ENCODE measurements at places on chromosomes 6 and 20.

DNA sequence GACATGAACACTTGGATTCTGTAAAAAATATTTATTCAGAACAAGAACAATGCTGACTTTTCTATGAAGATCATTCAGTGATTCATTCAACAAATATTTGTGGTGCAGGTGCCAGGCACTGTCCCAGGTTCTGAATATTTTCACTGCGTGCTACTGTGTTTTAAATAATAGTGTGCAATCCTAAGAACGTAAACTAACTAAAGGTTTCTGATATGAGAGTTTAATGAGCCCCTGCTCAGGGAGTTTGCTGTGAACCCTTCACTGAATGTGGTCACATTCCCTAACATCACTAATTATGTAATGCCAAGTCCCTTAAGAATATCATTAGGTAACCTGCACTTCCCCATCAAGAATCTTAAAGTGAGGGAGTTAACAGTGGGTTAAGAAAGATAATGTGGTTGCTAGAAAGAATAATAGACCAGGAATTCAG lies 1.7 kb upstream of the TMEM170B start:
- DNase-seq, result peak; percentile 54

DNA sequence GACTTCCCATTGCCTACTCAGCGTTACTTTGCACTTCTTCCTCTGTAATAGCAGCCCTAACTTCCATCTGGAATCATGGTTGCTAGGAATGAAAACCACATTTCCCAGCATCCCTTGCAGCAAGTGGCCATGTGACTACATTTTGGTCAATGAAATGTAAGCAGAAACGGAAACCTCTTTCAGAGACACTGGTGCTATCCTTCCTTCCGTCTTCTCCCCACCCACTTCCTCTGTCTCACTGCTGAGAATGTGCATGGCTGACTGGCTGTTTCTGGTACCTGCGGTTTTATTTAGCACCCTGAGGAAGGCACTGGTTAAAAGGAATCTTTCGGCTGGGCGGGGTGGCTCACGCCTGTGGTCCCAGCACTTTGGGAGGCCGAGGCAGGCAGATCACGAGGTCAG lies 107.4 kb downstream of the SCML4 start:
- DNase-seq, result peak; percentile 38

DNA sequence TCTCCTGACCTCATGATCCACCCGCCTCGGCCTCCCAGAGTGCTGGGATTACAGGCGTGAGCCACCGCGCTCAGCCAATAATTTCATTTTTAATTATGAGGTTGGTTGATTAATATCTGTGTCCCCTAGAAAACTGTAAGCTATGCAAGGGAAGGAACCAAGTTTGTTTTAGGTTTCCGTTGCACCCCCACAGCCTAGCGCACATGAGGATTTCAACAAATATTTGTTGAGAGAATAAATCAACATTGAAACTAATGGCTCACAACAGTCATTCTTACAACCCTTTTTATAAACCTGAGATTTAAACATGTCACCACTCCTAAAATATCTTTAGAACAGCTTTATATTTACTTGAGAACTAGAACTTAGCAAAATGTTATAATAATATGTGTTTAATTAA lies 114.0 kb upstream of the CARMIL1 start:
- DNase-seq, result no peak

GRCh38 chr6:108163644-108164542 lies 1.9 kb upstream of the NR2E1 start:
- DNase-seq, result no peak

- no peak for DNase-seq
Measured at GRCh38 chr6:67560068-67560467, 1075.0 kb upstream of the ADGRB3 start.

DNA sequence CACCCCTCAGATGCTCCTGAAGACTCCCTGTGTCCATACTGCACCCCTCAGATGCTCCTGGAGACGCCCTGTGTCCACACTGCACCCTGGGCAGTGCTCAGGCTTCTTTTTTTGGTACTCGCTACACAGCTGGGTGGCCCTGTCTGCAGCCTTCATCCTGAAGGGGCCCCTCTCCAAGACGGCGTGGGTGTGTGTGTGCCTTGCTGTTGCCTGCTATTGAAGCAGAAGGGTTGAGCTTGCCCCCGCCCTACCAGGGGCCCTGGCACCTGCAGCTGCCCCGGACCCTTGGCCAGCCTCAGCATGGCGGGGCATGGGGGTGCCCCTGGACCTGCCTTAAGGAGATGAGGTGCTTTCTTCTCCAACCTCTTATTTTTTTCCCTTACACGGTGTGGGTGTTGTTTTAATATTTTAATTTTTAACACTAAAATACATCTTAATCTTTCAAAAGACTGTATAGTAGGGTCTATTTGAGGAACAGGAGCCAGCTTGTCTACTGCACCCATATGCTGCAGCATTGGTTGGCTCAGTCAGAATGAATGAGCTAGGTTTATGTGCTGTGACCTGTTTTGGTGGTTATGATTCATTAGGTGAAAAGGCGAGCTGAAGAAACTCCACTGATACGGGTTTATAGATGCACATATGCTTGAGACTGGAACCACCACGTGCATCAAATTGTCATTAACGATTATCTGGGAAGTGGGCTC lies 135.9 kb downstream of the AGPAT4 start:
- DNase-seq, result peak; percentile 32

DNA sequence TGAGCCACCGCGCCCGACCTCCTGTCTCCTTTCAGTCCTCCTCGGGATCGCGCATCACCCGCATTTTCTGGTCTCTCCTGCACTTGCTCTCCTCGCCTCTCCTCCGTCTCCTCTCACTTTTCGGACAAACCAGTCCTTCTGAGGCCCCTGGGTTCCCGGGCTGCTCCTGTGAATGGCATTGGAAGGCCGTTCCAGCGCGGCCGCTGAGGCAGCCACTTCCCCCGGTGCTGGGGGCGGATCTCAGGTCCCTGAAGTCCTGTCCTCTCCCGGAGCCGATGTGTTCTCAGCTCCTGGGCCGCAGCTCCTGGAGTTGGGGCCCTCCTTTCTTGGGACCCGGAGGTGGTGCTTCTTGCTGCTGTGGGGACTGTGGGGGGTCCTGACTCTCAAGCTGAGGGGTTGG lies 803 bp downstream of the MICB start:
- DNase-seq, result peak; percentile 21

- DNase-seq, result no peak
Measured at GRCh38 chr6:62217866-62218265, 68.2 kb downstream of the KHDRBS2 start.

DNA sequence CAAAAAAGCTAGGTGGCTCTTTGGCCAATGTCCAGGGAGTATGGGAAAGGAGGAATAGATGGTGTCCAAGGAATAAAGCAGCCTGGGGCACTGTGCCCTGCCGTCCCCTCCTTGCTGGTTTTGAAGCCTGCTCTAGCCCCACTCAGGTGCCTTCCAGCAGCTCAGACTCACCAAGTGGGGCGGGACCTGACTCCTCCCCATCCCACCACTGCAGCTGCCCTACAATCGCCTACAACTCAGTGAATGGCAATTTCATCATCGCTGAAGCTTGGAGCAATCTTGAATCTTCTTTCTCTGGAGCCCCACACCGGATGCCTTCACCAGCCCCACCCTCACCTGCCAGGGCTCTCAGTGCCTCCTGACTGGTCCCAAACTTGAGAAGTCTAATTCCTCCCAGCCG lies 56.4 kb upstream of the NXT1 start:
- DNase-seq, result no peak

Data from iris pigment epithelial cell (primary cell).